ENCODE measurements at places on chromosomes 12 and 14.

DNA sequence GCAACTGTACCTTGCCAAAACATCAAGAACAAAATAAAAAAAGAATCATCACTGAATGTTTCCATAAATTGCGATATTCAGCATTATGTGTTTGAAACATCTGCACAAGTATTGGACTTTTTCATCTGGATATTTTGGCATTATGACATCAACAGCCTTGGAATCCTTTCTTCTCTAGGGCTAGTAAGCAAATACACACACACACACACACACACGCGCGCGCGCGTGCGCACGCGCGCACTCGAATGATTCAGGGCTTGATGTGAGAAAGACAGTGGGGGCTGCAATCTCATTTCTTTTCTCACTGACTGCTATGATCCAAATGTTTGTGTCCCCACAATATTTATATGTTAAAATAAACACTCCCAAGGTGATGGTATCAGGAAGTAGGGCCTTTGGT, 90.0 kb upstream of the SLC38A4 start:
- no peak for DNase-seq

GRCh38 chr12:53950789-53951576, 3.7 kb upstream of the HOXC12 start:
- no peak for DNase-seq

GRCh38 chr12:76457010-76457409, 102.6 kb downstream of the OSBPL8 start:
- DNase-seq: no peak

DNA sequence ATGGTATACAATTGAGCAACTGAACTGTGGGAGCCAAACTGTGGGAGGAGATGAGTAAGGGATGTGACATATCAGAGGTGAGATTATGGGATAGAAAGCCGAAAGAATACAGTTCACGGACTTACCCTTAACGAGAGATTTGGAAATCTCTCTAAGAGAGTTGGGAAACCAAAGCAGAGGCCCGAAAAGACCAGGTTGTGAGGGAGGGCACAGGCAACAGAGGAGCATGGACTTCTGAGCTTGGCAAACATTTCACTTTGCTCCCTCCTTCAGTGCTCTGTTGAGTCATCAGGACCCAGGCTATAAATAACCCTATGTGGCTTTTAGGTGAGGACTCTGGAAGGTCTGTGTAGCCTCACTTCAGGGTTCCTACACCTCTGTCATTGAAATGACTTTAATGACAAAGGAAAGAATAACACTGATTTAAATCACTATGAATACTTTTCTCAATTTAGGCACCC, 120.6 kb downstream of the TGFB3 start:
- DNase-seq: no peak

DNA sequence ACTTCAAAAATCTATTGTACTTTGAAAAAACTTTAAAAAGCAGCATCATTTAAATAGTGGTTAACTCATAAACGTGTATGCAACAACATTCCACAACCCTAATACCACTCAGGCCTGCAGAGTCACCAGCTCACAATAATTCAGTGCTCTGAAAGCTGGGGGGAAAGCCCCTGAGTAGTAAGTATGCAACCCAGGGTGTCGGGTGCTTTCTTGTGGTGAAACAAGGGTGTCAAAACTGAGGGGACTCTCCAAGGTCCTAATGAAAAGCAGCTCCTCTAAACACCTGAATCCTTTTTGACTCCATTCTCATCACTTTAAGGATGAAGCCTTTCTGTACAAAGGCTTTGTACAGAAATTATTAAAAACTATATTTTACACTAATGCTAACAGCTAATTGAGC, 33.7 kb downstream of the FGFR1OP2 start:
- DNase-seq: peak; percentile 65

- no peak for DNase-seq
Observed at GRCh38 chr12:28443337-28443736, 253.1 kb downstream of the CCDC91 start.

DNA sequence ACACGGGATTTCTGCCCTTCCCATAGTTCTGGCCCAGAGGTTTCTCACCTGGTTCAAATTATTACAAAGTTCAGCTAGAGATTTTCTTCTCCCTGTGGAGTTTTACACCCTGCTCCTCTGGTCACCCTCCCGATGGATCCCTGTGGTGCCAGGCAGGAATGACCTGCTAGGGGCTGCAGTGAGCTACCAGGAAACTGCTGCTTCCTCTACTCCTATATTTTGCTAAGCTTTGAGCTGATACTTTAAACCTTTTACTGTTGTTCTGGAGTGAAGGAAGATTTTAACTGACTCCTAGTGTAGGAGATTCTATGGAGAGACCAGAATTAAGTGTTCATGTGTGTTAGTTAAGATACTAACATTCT, 30.4 kb upstream of the LRIG3 start:
- DNase-seq: no peak

- no peak for DNase-seq
Observed at GRCh38 chr12:80099259-80099658, at the start of gene OTOGL. Gene OTOGL (plus strand): TSS chr12:80099537. CDS start chr12:80209432, 109,895 bp downstream.

DNA sequence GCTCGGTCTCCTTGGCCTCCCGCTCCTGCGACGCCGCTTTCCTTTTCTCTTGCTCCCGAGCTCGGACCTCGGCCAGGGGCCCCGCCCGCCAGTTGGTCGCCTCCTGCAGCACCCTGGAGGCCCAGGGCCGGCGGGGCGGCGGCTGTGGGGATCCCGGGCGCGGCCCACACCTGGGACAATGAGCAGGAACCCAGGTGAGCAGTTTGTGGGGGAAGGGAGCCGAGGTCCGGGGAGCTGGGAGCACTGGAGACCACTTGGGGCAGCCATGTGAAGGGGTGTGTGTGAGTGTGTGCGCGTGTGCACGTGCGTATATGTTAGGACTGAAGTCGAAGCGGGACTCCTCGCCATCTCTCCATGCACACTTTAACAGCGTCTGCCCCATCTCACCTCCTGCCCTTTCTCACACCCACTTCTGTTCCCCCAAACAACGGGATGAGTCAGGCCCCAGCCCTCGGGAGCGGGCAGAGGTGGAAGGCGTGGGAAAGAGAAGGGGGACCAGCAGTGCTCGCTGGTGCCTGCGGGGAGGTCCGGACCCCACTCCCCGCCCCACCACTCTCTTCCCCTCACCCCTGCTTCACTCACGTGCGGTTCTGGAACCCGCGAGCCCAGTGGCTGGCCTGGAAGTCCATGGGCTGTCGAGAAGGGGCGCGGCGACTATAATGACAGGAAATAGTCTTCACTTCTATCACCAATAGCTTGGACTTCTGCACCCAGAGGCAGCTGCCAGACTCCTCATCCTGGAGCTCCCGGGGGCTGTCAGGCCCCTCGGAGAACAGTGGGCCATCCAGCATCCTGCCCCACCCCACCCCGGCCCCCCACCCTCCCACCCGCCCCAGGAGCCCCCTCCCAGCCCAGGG, 450 bp downstream of the DDN start:
- DNase-seq: no peak

DNA sequence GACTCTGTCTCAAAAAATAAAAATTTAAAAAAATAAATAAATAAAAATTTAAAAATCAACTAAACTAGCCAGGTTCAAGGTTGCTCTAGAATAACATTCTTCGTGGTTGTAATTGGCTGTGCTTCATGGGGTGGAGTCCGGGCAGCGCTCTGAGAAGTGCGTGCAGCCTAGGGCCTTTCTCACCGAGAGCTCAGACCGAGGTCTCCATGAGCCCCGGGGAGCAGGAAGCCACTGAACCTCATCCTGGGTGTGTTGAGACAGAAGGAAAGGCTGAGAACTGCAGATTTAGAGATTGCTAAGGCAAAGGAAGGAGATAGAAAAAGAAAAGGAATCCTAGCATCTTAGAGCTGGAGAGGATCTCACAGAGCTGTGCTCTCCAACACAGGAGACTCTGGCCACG, 14.7 kb downstream of the P2RX4 start:
- no peak for DNase-seq

GRCh38 chr14:92670160-92670559, 78.3 kb downstream of the LGMN start:
- DNase-seq: no peak

- DNase-seq: peak; percentile 100
Observed at GRCh38 chr14:67359775-67360469, at the start of the genes ATP6V1D and EIF2S1. Gene ATP6V1D (minus strand): TSS chr14:67359804. CDS start chr14:67359698, 106 bp downstream. Gene EIF2S1 (plus strand): TSS chr14:67360328. CDS start chr14:67364768, 4,440 bp downstream.

- DNase-seq: peak; percentile 73
Observed at GRCh38 chr12:24839268-24839791, 109.6 kb downstream of the BCAT1 start.

DNA sequence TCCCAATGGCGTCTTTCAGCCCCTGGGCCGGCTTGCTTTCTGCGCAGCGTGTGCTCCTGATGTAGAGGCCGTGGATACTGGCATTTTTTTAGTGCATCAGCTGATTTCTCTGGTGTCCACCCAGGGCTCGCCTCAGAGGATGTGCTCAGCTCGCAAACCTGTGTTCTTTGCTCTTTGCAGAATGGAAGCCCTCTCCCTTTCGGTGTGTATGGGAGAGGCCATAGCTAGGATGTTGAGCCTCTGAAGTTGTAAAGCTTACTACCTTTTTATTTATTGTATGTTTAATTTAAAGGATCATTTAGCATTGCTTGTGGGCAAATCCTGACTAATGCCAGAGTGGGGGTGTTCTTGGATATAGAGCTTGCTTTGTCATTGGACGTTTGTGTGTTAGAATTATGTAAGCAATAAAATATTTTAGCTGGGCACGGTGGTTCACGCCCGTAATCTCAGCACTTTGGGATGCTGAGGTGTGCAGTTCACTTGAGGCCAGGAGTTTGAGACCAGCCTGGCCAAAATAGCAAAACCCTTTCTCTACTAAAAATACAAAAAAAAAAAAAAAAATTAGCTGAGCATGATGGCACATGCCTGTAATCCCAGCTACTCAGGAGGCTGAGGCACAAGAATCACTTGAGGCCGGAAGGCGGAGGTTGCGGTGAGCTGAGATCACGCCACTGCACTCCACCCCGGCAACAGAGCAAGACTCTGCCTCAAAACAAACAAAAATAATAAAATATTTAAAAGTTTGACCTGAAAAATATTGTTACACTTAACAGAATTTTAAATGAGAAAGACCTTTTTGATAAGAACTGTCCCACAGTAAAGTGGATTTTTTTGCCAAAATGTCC, 52.6 kb upstream of the MMP17 start:
- no peak for DNase-seq

DNA sequence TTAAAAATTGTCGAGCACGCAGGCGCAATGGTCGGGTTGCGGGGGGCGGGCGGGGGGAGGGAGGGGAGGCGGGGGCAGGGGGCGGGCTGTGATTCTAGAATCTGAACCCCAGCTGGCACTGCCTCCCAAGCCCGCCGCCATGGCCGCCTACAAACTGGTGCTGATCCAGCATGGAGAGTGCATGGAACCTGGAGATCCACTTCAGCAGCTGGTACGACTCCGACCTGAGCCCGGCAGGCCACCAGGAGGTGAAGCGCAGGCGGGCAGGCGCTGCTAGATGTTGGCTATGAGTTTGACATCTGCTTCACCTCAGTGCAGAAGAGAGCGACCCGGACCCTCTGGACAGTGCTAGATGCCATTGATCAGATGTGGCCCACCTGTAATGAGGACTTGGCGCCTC, 118.4 kb downstream of the NTN4 start:
- no peak for DNase-seq

GRCh38 chr12:101967506-101967905, 90.1 kb downstream of the DRAM1 start:
- no peak for DNase-seq

- DNase-seq: no peak
Observed at GRCh38 chr12:14841761-14842160, 1.6 kb downstream of the ART4 start.

- DNase-seq: no peak
Observed at GRCh38 chr14:73775339-73776193, 61.4 kb upstream of the PNMA1 start.

GRCh38 chr14:55802986-55803872, 223.2 kb downstream of the KTN1 start:
- DNase-seq: no peak

DNA sequence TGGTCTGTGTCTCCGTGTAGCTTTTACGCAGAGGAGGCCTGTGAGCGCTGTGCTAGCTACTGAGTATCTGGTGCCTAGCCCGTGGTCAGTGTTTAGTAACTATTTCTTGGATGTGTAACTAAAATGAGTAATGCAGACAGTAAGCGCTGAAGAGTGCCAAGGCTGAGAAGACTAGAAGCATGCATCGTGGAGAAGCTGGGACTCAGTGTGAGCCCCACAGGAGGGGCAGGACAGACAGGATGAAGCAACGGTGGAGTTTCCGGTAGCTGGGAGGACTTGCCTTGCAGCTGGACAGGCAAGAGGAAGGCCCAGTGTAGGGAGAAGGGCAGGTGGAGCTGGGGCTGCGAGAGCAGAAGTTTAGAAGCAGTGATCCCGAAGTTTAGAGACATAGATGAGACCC, 233.4 kb upstream of the FKBP4 start:
- no peak for DNase-seq

DNA sequence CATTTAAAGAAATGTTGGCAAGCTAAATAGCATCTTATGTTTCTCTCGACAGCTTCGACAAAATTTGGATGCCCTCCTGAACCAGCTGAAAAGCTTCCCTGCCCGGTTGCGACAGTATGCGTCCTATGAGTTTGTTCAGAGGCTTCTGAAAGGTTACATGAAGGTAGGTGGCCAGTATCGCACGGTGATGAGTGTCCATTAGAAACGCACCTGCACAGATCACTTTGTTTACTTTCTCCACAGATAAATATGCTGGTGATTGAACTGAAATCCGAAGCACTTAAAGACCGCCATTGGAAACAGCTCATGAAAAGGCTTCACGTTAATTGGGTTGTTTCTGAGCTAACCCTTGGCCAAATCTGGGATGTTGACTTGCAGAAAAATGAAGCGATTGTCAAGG, 36.5 kb downstream of the DYNC1H1 start:
- DNase-seq: no peak

DNA sequence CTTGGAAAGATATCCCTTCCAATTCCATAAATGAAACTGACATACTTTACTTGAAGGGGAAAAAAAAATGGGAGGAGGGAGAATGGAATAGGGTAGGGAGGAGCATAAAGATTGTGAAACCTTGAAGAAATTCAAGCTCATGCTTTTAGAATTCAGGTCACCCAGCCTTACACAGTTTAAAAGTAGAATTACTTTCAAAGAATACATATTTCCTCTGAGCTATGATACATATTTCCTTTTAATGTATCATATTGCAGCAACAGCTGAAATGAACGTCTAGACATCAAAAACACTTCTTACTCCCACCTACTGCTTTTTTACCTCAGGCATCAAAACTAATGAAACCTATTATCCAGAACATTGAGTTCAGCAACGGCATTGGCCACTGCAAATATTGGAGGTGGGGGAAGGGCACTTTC, 156.0 kb downstream of the MED13L start:
- no peak for DNase-seq

DNA sequence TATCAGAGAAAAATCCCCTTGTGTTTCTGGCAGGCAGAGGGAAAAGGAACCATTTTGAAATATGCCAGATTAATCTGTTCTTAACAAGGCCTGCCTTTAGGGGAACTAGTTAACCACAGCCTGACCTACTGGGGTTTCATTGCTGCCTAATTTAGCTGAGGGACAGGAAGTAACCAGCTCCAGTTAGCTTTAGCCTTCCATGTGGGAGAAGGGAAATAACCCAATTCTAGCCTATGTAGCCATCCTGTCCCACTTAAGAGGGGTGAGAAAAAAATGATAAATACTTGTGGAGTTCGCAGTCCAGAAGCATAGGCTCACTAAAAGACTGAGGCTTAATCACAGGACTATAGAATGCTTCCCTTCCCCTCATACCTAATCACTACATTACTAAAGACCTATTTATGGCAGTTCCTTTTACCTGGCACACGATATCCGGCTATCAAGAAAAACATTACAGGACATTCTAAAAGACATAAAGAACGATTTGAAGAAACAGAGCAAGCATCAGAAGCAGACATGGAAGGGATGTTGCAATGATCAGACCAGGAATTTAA, 22.8 kb downstream of the COX8C start:
- no peak for DNase-seq
